ENCODE measurements at places on chromosomes 11 and 22.

DNA sequence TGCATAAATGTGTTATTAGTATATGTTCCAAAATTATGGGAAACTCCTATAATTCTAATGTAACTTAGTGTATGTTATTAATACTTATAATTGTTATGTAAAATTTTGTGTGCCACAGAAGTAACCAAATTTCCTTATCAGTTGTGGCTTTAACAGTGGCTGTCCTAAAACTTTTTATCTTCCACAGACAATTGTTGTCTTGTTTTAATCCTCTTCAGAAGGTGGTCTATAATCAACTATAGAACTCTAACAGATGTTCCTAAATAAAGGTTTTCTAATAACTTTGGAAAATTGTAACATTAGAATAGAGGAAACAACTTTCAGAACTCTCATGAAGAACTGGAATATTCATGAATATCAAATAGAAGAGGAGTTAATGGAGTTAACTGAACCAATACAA, 44.4 kb upstream of the DBX1 start:
- DNase-seq: no peak

DNA sequence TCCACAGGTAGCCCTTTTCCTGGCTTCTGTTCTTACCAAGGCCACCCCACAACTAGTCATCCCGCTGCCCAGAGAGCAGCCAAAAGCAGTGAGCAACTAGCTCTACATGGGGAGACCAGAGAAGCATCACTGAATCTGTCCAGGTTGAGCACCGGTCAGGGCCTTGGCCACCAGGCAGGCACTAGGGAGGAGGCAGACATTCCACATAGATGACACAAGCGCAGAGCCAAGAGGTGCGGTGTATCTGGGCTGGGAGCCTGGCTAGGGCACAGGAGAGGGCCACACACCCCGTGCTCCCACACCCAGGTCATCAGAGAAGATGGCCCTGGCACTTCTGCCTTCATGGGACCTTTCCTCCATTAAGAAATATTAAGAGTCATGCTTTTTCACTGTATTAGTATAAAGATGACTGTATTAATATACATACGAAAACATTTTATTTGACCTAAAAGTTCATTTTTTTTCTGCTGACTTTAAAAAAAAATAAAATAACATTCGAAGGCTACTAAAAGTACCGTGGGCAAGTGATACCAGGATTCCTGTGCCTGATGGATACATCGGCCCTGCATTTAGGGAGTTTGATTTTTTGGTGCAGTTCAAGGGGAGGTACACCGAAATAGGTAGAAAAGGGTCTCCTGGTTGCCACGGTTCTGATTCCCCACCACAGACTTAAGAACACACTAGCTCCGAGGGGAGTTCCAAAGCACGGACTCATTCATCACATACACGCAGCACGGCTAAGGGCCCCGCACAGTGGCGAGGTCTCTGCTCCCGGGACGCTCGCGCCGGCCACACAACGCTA, 1.2 kb downstream of the DGCR2 start:
- DNase-seq: peak; percentile 69

- DNase-seq: no peak
Observed at GRCh38 chr22:42754658-42755057, 34.0 kb upstream of the A4GALT start.

DNA sequence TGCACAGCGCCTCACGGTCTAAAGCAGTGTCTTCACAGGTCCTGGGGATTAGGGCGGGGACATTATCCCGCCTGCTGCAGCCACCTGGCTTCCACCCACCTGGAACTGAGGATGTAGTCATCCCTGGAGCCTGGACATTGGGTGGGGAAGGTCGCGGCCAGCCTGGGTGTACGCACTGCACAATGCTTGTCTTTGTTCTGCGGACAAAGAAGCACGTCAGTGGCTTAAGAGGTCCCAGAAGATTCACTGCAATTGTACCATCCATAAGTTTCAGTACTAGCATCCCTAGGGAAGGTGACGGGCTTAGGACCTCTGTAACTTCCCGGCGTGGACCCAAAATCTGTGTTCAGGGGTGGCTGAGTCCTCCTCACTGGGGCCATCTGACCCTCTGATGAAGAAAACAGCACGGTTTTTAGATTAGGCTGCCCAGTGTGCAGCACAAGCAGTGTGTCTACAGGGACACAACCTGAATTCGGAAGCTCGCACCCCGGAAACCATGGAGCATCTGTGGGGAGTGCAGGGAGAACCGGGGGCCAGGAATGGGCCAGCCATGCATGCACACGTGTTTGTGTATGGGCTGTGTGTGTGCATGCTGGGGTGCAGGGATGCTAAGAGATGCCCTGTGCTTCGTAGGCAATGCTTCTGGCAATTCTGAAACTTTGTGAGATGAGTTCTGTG, 342.6 kb upstream of the B3GAT1 start:
- DNase-seq: no peak

- DNase-seq: no peak
Observed at GRCh38 chr22:46104881-46105493, 45.3 kb upstream of the PPARA start.

DNA sequence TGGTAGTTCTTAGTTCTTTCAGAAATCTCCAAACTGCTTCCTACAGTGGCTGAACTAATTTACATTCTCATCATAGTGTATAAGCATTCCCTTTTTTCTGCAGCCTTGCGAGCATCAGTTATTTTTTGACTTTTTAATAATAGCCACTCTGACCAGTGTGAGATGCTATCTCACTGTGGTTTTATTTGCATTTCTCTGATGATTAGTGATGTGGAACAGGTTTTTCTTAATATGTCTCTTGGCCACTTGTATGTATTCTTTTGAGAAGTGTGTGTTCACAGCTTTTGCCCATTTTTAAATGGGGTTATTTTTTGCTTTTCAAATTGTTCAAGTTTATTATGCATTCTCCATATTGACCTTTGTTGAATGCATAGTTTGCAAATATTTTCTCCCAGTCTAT, 459.3 kb downstream of the NTM start:
- no peak for DNase-seq

GRCh38 chr22:23793326-23793725, 6.6 kb downstream of the SMARCB1 start:
- no peak for DNase-seq

GRCh38 chr11:12103411-12104225, 6.8 kb upstream of the MICAL2 start:
- no peak for DNase-seq

DNA sequence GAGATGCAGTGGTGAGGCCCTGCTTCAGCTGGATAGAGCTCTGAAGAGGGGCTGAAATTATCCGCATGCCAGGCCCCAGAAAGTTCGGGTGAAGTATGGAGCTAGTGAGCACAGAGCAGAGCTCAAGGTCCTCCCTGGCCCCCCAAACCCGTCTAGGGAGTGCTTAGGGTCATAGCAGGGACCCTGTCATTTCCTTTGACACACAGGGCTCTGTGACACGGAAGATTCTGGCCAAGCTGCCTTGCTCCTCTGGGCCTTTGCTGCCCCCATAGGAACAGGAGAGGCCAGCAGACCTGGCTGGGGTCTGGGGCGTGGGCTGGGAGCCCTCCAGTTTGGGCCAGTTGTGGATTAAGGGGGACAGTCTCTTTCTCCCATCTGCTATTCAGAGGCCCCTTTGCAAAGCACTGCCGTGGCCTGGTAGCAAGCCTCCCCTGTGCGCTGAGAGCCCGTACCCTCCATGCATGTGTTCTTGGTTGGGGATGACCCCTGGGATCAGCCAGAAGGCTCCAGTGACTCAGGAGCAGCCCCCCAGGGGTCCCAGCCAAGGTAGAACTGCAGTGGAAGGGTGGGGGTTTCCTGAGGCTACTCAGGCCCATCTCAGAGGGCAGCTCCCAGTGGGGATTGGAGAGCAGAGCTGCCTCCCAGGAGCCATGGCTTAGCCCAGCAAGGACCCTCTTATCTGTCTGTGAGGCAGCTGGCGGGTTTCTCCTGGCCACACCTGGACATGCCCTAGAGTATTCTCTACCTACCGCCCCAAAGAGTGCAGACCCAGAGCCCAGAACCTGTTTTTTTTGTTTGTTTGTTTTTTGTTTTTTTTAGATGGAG, 42.3 kb downstream of the RNF141 start:
- DNase-seq: no peak

- peak; percentile 85 for DNase-seq
Observed at GRCh38 chr11:34977089-34977912, 60.9 kb downstream of the PDHX start.

- DNase-seq: no peak
Observed at GRCh38 chr11:3132271-3132781, 32.8 kb downstream of the OSBPL5 start.

DNA sequence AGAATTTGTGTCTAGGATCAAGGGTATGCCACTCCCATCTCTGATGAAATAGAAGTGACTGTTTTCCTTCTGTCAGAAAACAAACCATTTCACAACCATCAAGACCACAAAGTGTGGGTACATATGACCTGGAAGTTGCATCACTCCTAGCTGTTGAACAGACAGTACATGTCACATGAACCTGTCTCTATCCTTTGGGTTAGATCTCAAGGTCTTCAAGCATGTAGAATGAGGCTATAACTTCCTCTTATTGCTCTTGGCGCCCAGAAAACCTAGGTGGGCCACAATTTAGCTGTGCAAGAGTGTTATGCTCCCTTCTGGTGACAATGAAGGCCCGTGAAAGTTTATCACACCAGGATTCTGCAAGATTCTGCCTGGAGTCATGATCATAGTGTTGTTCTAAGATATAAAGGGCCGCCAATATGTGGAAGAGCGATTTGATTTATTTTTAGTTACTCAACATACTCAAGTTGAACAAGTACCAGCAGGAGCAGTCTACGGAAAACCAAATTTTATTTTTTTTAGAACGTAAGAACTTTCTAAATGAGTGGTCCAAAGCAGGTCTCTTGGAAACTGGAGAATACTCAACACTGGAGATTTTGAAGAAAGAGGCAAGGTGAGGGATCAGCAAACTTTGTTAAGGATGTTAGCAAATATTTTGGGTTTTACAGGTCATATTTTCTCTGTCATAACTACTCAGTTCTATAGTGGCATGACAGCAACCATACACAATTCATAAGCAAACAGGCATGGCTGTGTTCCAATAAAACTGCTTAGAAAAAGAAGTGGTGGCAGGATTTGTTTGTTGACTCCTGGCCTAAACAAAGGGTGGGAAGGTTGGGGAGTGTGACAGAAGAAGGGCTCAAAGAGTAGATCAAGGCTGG, 101.8 kb downstream of the USP35 start:
- peak; percentile 92 for DNase-seq

GRCh38 chr11:118570787-118571186, 1.4 kb upstream of the ARCN1 start:
- no peak for DNase-seq

GRCh38 chr11:127616158-127616557, 615.6 kb upstream of the KIRREL3 start:
- DNase-seq: no peak

DNA sequence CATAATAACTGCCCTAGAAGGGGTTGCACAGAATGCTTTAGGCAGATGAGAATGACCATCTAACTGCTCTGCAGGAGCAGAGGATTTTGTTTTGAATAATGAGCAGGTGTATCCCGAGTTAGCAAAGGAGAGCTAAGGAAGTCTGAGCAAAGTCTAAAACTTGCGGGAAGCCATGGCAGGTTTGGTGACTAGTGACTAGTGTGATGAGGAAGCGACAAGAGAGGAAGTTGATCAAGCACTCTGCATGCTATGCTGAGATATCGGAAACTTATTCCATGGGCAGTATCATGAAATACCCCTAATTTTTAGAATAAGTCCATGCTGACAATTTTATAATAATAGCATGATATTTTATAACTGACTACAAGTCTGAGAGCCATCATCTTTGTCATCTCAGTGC, 12.9 kb downstream of the OLFML1 start:
- no peak for DNase-seq

DNA sequence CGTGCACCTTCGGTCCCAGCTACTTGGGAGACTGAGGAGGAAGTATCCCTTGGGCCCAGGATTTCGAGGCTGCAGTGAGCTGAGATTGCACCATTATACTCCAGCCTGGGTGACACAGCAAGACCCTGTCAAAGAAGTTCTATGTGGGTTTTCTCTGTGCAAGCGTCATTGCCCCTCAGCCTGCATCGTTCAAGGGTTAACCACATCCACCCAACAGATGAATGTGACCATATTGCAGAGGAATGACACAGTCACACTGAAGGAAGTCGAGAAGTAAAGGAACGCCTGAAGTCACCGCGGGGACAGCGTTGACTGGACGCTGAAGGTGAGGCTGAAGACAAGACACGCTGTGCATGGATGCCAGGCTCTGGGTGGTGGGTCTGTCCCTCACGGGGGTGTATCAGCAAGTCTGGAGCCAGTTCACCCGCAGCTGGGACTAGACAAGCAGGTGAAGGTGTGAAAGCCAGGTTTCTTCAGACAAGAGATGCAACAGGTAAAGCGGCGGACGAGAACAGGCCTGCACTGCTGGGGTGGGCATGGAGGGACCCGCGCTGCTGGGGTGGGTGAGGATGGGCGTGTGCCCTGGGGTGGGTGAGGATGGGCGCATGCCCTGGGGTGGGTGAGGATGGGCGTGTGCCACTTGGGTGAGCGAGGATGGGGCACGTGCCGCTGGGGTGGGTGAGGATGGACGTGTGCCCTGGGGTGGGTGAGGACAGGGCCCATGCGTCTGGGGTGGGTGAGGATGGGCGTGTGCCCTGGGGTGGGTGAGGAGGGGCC, 36.5 kb upstream of the TOLLIP start:
- no peak for DNase-seq

GRCh38 chr11:62120431-62120830, 3.4 kb upstream of the INCENP start:
- no peak for DNase-seq

- DNase-seq: no peak
Observed at GRCh38 chr11:70169127-70169526, 34.0 kb upstream of the FADD start.

DNA sequence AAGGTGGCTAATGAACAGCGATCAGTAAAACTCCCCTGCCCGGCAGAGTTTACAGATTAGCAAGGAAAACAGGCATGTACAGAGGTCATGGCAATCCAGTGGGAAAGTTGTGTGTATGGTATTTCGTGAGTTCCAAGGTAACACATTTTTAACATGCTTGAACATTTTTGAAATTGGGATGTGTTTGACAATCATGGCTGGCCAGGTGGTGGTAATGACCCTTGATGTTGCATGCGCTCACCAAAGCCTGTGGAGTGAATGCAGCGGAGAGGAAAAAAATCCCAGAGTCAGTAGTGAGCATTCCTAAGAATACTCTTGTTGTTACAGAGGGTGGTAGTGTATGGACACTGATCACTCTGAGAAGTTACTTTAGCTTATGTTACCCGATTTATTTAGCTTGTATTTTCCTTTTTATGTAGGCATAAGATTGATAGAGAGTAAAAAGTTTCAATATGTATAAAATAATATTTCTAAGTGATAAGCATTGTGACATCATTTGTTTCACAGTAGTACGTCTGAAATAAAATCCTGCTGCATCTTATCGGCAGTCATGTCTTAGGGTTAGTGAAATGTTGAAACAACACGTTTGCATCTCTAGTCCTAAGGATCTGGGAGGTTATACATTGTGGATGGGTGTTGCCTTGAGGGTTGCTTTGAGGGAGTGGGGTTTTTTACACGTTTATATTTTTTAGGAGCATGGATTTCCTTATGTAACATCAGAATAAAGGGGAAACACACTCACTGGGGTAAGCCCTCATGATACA, 8.7 kb downstream of the TEAD1 start:
- DNase-seq: no peak
